AG04450 (cell line): ENCODE measurements at places on chromosomes 6 and 20.
A peak's percentile ranks its signal among the peaks of the same experiment; 100 is the strongest.

- no peak for DNase-seq
Observed at GRCh38 chr20:53621482-53622246, 28.0 kb upstream of the ZNF217 start.

GRCh38 chr6:33905071-33905609, 101.3 kb upstream of the MLN start:
- DNase-seq = no peak

- DNase-seq = no peak
Observed at GRCh38 chr20:41412324-41413120, 45.9 kb upstream of the EMILIN3 start.

DNA sequence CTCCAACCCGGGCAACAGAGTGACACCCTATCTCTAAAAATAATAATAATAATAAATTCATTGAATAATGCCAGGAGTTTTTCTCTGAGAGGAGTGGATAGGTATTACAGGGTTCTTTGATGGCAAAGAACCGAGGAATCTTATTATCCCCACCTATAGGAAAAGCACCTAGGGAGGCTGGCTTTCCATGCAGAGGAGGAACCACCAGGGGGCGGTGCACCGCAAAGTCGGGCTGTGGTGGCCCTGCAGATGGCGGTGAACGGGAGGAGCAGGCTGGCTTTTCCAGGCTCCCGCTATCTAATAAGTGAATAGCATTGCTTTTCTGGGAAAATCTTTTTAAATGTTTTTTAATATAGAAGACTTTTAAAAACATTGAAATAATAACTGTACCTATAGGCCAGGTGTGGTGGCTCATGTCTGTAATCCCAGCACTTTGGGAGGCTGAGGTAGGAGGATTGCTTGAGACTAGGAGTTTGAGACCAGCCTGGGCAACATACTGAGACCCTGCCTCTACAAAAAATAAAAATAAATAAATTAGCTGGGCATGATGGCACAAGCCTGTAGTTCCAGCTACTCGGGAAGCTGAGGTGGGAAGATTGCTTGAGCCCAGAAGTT, 864.2 kb downstream of the KIF16B start:
- no peak for DNase-seq

GRCh38 chr6:130457605-130458004, 91.8 kb downstream of the TMEM200A start:
- DNase-seq = no peak

DNA sequence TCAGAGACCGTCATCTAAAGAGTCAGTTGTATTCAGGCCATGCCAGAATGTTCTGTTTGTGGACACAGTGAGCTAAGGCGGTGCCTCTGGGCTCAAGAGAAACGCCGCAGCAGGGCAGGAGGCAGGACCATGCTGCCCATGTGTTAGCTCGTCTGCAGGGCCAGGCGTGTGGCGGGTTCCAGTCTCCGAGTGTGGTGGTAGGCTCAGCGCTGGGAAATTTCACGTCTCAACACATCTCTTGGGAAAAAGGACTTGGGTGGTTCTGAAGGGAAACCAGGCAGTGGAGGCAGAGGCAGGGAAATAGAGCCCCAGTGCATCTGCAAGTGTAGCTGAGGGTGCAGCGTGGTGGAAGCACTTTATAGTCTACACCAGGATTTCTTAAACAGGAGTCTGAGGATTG, 56.9 kb upstream of the TAGAP start:
- no peak for DNase-seq

- DNase-seq = no peak
Observed at GRCh38 chr6:42012501-42013133, 37.7 kb upstream of the TAF8 start.

DNA sequence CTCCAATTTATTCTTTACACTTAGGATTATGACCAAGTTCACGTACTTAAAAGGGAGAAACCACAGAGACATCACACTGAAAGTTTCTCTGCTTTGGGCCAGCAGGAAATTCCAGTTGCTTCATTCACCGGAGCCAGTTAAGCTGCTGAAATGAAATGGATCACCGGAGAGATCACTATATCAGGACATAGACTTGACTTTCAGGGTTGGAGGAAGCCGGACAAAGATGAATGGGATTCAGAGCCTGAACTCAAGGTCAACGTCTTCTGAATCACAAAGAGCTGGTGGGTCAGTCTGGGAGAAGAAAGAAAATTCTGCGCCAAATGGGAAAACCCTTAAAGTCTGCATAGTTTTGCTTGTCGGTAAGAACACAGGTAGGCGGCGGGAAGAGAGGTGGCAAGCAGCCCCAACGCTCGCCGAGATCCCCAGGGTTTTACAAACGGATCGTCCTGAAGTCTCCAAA, 81.9 kb upstream of the CCDC28A start:
- peak; percentile 13 for DNase-seq

- no peak for DNase-seq
Observed at GRCh38 chr6:130183271-130184222, 39.2 kb downstream of the SAMD3 start.

DNA sequence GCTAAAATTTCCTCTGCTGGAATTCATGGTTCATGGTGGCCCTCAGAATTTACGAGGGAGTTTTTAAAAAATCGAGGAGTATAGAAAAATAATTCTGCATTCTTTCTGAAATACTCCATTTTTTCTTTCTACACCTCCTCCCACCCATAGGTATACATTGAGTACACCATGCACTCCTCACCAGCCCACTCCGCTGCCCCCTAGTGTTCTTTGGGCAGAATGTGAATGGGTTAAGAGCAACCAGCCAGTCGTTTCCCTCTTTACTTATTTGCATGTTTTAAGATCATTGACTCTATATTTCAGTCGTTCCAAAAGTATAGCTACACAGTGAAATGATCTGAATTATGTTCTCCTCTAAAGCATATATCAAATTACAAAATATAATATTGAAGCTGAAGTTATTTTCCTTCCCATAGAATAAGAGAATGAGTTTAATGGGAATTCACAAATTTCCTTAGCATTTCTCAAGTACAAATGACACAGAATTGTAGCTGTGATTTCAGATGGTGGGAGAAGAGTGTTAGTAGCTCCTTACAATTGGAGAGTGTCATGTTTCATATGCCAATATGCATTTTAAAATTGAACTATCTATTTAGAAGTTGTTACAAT, 977.7 kb upstream of the SLC35B3 start:
- no peak for DNase-seq

DNA sequence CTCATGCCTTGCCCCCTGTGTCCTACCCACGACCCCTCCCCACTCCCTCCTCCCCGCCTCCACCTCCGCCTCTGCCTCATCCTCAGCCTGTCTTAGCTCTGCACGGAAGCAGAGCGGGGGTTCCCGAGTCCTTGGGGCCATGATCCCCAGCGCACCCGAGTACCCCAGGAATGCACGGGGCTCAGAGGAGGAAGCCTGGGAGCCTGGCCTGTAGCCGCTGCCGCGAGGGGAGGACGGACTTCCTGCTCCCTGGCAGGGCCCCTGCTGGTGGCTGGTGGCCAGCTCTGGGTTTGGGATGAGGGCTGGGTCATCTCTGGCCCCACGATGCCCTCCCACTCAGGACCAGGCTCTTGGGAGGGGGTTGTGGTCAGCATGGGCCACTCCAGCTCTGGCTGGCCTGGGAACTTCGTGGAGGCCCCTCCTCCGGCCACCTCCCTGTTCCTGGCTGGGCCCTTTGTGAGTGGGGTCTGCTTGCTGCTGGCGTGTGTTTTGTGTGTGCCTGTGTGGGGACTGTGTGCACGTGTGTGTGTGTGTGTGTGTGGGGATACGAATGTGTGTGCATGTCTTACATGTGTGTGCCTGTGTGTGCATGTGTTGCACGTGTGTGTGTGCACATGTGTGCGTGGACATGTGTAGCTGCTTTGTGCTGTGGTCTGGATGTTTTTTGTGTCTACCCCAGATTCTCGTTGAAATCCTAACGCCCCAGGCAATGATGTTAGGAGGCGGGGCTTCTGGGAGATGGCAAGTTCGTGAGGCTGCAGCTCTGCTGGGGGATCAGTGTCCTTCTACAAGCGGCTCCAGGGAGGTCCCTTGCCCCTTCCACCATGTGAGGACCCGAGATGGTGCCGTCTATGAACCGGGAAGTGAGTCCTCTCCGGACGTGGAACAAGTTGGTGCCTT, 1.3 kb upstream of the RBBP8NL start:
- DNase-seq = no peak

DNA sequence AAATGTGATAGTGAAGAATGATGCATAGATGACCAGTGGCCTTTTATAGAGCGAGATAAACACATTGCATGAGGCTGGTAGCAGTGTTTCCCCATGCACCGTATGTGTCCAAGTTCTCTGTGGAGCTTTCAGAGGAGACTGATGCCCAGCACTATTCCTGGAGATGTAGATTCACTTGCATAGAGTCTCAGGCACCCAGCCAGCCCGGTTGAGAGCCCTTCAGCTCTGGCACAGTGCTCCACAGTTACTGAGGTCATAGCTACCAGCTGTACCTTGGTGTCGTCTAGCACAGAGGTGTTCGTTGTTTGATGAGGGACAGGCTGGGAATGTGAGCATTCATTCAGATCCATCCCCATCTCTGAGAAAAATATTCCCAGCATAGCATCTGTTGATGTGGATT, 328.9 kb downstream of the FARS2 start:
- no peak for DNase-seq

- DNase-seq = no peak
Observed at GRCh38 chr6:16168858-16169257, 40.0 kb downstream of the MYLIP start.

- no peak for DNase-seq
Observed at GRCh38 chr6:49766762-49767161, 20.3 kb downstream of the PGK2 start.

GRCh38 chr20:1449370-1449769, 17.3 kb downstream of the NSFL1C start:
- DNase-seq = no peak

DNA sequence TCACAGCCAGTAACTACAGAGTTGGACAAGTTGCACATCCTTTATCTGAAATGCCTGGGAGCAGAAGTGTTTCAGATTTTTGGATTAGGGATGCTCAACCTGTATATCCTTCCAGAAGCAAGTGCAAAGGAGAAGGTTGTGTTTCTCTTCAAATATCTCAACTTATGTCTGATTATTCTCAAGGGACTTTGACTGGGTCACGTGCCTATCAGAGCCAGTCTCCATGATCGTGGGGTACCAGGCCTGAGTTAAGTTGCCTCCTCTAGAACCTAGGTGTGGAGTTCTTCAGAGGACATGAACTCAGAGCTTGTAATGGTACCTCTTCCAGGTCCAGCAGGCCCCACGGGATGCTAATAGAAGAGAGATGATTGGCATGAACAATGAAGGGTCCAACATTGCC, 7.8 kb downstream of the CD83 start:
- no peak for DNase-seq

GRCh38 chr20:46200582-46201570, 82.8 kb downstream of the CD40 start:
- DNase-seq = no peak

GRCh38 chr20:53916173-53916512, 154.3 kb downstream of the BCAS1 start:
- DNase-seq = no peak

GRCh38 chr6:4942673-4943009, 61.2 kb downstream of the RPP40 start:
- peak; percentile 6 for DNase-seq

- no peak for DNase-seq
Observed at GRCh38 chr6:107061125-107062020, 33.4 kb downstream of the MTRES1 start.

- DNase-seq = no peak
Observed at GRCh38 chr20:43682446-43682845, 15.5 kb downstream of the MYBL2 start.

DNA sequence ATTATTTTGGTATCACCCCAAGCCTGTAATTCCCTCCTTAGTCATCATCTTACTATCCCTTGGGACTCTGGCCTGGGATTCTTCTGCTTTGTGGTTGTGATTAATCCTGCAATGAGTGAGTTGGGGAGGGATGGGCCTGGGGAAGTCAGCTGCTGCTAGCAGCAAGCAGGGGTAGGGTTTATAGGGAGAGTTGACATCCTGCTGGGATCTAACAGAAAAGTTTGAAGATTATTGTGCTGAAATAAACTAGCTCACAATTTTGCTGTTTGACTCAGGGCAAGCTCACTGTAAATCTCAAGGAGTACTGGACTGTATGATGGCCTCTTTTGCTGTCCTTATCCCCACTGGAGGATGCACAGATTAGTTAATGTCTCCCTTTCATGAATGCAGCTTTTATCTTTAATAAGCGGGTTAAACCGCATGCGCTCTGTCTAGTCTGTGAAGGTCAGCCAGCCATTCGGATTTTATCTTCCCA, 83.4 kb downstream of the JARID2 start:
- peak; percentile 77 for DNase-seq

DNA sequence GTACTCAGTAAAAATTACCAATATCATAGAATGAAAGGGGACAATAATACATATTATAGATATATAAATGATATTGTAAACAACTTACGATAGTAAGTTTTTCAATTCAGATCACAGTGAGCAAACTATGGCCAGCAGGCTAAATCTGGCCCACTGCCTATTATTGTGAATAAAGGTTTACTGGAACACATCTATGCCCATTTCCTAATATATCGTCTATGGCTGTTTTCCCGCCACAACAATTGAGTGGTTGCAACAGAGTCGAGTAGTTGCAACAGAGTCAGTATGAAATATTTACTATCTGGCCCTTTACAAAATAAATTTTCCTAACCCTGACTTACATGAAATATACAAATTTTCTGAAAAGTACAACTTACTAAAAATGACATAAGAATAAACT, 297.3 kb upstream of the KCNQ5 start:
- DNase-seq = no peak
